ENCODE measurements at places on chromosomes 1 and 21.

DNA sequence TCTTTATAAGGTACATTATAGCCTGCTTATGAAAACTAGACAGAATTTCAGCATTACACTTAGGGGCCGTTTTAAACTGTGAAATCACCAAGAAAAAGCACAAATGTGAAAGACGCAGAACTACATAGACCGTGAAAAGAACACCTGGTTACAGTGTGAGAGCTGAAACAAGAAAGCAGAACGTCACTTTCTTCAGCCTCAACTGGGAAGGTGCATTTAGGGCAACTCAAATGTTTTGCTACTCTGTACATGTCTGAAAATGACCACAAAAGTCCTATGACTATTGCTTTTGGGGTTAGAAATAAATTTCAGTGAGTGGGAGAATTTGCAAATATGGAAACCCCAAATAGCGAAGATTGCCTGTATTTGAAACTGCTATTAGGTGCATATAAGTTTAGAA lies 268.7 kb downstream of the OLFM3 start:
- no peak for DNase-seq

GRCh38 chr1:67863637-67864036 lies 30.4 kb upstream of the GNG12 start:
- no peak for DNase-seq

DNA sequence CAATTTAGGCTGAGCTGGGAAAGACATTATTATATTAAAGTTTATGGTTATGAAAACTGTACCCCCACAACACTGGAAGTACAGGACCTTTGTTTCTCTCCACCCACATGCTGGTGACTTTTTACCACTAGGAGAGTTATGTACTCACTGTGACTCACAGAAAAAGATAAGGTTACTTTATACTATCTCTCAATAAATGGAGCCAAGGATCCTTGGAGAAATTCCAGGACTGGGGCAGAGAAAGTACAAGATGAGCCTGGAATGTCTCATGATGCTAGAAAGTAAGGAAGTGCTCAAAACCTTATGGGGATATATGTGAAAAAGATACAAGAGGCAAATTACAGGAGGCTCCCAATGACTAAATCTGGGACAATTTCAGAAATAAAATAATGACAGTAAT lies 63.9 kb upstream of the C1orf105 start:
- DNase-seq, result no peak

DNA sequence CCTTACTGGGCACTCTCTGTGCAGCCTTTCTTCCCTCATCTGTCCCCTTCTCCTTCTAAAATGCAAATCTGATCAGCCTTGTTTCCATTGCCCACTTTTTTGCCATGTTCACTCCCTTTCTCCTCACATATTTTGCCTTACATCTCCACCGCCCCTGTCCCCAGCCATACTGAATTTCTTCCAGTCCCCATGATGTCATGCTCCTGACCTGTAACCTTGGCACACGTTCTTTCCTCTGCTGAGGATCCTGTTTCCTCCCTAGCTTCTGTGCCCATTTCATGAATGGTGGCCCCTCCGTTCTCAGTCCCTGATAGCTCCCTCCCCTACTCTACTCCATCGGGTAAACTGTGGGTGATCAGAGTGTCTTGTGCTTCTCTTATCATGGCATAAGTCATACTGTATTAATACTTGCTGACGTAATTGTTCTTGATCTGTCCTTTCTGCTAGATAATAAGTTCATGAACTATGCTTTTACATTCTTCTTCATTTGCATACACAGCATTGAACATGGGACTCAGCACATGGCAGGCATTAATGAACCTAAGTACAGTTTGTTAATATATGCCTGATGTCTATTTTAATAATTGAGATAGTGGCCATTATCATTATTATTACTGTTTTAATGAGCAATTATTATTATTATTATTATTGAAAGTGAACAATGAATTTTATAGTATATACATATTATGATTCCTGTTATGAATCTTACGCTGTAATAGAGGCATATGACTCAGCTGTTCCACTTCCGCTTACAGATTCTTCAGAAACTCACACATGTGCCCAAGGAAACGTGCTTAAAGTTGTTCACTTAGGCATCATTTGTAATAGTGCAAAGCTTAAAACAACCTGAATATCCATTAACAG lies 28.5 kb downstream of the MAP3K21 start:
- no peak for DNase-seq

- DNase-seq, result no peak
These were observed 5.5 kb downstream of the SDCCAG8 start for GRCh38 chr1:243261390-243261789.

GRCh38 chr1:5311147-5311546 lies 656.7 kb downstream of the AJAP1 start:
- no peak for DNase-seq

DNA sequence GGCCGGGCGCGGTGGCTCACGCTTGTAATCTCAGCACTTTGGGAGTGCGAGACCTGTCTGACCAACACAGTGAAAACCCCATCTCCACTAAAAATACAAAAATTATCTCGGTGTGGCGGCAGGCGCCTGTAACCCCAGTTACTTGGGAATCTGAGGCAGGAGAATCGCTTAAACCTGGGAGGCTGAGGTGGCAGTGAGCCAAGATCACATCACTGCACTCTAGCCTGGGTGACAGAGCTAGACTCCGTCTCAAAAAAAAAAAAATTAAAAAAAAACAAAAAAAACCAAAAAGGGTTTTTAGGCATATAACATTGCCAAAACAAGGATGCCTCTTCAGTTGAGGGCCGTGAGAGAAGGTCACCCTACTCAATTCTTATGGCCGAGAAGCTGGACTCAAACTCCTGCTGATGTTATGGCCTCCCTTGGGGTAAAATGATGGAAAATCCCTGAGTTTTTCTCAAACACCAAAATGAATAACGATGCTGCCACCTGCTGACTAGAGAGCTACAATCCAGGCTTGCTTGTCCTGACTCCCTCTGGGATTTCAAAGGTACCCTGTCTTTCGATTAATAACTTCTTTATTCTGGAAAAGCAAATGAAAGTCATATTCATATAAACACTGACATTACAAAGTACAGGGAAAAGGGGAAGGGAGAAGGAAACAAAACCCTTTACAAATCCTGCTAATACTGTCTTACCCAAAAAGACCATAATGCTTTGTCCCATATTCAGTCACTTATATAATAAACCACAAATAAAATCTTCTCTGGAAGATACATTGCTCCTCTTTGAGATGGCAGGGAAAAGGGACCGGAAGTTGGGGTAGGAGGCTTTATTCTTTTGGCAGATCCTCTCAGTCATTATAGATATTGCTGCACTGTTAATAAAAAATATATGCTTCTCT lies 10.7 kb downstream of the RAB42 start:
- no peak for DNase-seq

DNA sequence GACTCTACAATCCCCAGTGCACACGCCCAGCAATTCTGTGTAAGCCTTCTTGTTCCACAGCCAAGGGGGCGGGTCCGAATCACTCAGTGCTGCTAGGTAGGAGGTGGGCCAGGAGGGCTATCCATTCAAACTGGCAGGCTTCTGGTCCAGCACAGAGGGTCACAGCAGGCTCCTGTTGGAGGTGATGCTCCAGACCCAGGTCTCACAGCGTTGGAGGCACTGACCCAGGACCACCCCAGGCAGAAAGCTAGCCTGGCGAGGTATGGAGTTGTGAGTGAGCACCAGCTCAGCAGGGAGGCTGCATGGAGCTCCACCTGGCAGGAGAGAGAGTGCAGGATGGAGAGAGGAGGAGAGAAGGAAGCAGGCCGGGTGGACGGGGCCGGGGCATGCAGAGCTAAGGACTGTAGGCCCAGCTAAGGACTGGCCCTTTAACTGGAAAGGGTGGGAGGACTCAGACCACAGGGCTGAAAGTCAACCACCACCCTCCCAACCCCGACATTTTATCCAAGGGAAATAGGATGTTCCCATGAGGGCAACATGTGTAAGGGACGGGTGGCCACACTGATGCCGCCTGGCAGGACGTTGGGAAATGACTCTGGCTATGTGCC lies 38.7 kb downstream of the GPR161 start:
- no peak for DNase-seq

DNA sequence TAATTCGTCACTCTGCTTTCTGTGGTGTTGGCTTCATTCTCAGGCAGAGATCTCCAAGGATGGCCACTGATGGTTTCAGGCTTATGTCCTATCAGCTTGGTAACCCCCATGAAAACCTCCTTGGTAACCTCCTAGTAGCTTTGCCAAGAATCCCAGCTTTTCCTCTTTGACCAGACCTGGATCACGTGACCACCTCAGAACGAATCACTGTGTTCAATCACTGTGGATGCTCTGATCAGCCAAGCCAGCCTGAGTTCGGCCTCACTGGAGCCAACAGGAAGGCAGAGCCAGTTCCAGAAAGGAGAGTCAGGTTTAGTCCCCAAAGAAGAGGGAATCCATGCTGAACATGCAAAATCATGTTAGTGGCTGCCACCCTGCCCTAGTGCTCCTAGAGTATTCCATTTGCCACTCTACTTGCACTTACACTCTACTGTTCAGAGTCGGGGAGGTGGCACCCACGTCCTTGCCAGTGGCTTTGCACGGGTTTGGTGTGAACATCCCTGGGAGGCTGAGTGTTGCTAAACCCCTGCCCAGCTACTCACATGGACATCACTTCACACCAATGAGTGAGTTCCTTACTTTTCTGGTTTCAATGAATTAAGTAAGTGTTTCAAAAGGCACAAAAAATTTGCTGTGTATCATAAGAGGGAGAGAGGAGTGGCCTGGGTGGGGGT lies 33.5 kb upstream of the SSBP3 start:
- no peak for DNase-seq

- DNase-seq, result no peak
These were observed 1.1 kb downstream of the C21orf58 start for GRCh38 chr21:46322351-46323226.

DNA sequence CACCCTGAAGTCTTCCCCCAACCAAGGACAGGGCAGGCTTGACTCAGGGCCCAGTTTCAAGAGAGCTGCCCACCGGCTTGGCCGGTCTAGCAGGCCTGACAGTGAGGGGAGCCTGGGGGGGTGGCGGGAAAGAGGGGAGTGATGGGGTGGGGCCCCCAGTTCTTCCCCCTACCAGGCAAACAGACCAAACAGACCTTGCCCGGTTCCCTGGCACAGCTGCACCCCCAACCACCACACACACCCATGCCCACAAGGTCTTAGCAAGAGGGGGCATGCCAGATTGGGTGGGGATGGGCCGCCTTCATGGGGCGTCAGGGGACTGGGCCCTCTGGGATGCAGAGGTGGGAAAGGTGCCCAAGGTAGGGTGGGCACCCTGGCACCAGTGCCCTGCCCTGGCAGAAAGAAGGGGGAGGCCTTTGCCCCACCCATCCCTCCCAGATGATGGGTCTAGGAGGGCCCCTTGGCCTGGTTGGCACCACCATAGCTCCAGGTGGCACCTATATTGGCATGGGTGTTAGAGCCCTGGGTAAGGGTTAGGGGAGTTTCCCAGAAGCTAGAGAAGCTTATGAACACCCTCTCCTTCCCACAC lies 8.9 kb downstream of the ZBTB7B start:
- no peak for DNase-seq

DNA sequence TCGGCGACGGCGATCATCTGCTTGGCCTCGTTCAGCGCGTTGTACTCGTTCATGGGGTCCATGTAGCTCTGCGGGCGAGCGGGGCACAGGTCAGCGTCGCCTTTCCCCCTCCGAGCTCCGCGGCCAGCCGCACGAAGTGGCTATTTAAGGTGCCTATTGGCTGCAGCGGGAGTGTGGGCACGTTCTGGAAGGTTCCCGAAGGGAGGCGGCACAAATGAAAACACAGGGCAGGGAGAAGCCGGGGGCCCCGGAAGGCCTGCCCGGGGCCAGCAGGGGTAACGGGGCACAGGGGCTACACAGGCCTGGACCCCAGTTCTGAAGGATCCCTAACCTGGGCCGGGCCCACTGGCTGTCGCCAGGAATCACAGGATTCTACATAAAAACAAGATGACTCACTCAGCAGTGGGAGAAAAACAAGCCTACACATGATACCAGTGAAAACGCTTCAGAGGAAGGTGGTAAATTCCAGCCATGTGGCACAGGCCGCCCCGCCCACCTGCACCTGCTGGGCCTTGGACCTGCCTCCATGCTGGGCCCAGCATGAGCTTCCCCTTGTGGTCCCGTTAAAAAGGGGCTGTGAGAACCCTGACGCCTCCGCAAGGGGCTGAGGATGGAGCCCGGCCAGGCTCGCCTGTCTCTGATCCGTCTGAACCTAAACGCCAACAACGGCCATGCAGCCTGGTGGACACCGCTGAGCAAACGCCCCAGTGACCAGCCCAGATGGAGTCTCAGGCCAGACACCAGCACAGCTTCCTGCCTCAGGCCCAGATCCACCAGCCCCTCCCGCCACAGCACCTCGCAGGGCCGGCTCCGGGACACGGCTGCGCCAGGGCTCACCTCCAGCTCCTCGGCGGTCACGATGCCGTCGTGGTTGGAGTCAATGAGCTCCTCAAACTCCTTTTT lies 3.9 kb upstream of the TNFRSF4 start:
- no peak for DNase-seq

- DNase-seq, result no peak
These were observed 3.1 kb upstream of the ACP6 start for GRCh38 chr1:147673406-147673805.

Measured in activated CD4-positive, alpha-beta T cell treated with anti-CD3 and anti-CD28 coated beads, Interleukin-2, amount 50 U/mL, for 1 hour (primary cell).